ENCODE measurements at places on chromosomes 1 and 21. TPM values are rescaled to one million over a fixed set of nuclear protein-coding genes. Genes with fewer than 3 reads are reported as not detected.

CDK18 gene
- total RNA-seq = 3.1 TPM

GON4L gene
- total RNA-seq = 28.0 TPM

OSBPL9 gene
- total RNA-seq = 63.8 TPM

S100A7 gene
- not detected for total RNA-seq

LY9 gene
- 0.13 TPM for total RNA-seq

ZBTB8A gene
- total RNA-seq = 10.6 TPM

TEX38 gene
- total RNA-seq = not detected
